ENCODE measurements at places on chromosomes 4 and X. TPM values are rescaled to one million over a fixed set of nuclear protein-coding genes. Genes with fewer than 3 reads are reported as not detected.

The USP17L19 gene
- not detected for total RNA-seq

The TAF7L gene
- total RNA-seq, result 1.2 TPM

The DDIT4L gene
- total RNA-seq, result 13.7 TPM

The KLHL4 gene
- 34.6 TPM for total RNA-seq

The MAGEA4 gene
- not detected for total RNA-seq

The PDLIM3 gene
- total RNA-seq, result 78.9 TPM

The GLRB gene
- total RNA-seq, result 4.8 TPM

The AP1AR gene
- total RNA-seq, result 26.3 TPM

The REPS2 gene
- total RNA-seq, result 3.8 TPM

The FAM13A gene
- 4.0 TPM for total RNA-seq

The GALNT7 gene
- total RNA-seq, result 47.4 TPM

The TAF9B gene
- 20.2 TPM for total RNA-seq

The ARAP2 gene
- 0.14 TPM for total RNA-seq

Data from pulmonary artery endothelial cell (primary cell).